ENCODE measurements at places on chromosomes 2 and 18. TPM values are rescaled to one million over a fixed set of nuclear protein-coding genes. Genes with fewer than 3 reads are reported as not detected.

The TRMT61B gene
- 19.3 TPM for total RNA-seq

The MFSD2B gene
- total RNA-seq = 0.32 TPM

The PLEK gene
- 4.8 TPM for total RNA-seq

The TEKT4 gene
- total RNA-seq = not detected

The PRPF40A gene
- 145 TPM for total RNA-seq

The DAW1 gene
- not detected for total RNA-seq

The TCF7L1 gene
- total RNA-seq = not detected
